ENCODE measurements at places on chromosomes 6 and 20.

GRCh38 chr6:136889271-136890193 lies 32.6 kb upstream of the SLC35D3 start:
- DNase-seq: no peak

DNA sequence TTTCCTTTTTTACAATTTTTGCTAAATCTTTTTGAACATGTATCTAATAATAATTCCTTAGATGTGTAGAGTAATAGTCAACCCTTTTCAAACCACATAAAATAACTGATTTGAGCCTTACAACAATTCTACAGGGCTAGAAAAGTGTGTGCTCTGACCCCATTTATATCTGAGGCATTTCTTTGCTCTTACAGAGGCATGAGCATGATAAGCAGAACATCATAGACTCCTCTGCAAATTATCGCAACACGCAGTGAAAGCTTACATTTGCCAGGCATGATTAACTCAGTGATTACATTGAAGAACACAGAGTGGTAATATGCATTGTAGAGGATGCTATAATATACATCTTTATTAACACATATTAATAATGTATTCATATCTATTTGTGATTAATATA lies 120.4 kb downstream of the SIM1 start:
- no peak for DNase-seq

GRCh38 chr6:41718828-41719227 lies 16.6 kb downstream of the TFEB start:
- DNase-seq: no peak

DNA sequence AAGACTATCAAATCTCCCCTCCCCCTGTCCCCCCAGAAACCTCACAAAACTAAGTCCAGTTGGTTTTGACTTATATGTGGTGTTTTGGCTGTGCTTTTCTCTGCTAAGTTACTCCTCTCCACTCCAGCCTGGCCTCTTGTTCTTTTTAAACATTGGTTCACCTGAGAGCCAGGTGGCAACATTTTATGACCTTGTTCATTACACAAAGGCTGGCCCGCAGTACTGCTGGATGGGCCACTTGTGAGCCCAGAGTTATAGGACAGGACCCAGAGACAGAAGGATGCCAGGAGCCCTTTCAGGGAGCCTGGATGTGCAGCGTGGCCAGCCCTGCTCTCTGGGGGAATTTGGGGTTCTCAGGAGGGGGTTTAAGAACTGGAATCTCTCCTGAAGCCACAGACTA lies 90.0 kb downstream of the RAMACL start:
- no peak for DNase-seq

- no peak for DNase-seq
Observed at GRCh38 chr6:168101590-168102314, 22.7 kb upstream of the FRMD1 start.

- DNase-seq: no peak
Observed at GRCh38 chr20:58293453-58293852, 16.1 kb upstream of the RAB22A start.

- no peak for DNase-seq
Observed at GRCh38 chr6:164130151-164130550, 715.6 kb downstream of the QKI start.

GRCh38 chr6:14660806-14661579 lies 543.4 kb downstream of the CD83 start:
- no peak for DNase-seq

DNA sequence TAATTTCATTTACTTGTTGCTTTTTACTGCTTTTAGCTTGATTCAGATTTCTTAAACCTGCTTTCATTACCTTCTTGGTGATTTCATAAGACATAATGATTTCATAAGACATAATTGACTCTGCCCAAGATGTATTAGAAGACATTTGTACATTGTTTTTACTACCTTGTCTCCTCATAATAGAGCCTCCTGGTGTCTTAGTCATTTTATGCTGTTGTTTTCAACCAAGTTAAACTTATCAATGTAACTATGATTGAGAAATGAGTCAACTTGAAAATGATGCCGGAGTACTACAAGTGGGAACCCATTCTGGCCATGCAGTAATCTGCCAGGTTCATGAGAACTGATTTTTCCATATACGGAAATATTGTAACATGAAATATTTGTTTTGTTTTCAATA lies 573.6 kb downstream of the MMUT start:
- DNase-seq: no peak

Measured in H54 (cell line).